GM10248 (cell line): ENCODE measurements at places on chromosomes 1 and 21.
A peak's percentile ranks its signal among the peaks of the same experiment; 100 is the strongest.

DNA sequence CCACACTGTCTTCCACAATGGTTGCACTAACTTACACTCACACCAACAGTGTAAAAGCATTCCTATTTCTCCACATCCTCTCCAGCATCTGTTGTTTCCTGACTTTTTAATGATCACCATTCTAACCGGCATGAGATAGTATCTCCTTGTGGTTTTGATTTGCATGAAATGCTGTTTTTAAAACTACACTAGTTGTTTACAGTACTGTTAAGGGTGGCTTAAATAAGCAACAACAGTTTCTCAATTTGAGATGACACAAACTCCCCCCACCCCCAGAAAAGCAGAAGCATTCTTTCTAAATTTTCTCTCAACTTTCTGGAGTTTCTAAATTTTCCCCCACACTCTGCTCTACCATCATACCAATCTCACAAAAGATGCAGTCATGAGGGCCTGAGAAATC, 7.1 kb upstream of the SLAMF7 start:
- no peak for DNase-seq

DNA sequence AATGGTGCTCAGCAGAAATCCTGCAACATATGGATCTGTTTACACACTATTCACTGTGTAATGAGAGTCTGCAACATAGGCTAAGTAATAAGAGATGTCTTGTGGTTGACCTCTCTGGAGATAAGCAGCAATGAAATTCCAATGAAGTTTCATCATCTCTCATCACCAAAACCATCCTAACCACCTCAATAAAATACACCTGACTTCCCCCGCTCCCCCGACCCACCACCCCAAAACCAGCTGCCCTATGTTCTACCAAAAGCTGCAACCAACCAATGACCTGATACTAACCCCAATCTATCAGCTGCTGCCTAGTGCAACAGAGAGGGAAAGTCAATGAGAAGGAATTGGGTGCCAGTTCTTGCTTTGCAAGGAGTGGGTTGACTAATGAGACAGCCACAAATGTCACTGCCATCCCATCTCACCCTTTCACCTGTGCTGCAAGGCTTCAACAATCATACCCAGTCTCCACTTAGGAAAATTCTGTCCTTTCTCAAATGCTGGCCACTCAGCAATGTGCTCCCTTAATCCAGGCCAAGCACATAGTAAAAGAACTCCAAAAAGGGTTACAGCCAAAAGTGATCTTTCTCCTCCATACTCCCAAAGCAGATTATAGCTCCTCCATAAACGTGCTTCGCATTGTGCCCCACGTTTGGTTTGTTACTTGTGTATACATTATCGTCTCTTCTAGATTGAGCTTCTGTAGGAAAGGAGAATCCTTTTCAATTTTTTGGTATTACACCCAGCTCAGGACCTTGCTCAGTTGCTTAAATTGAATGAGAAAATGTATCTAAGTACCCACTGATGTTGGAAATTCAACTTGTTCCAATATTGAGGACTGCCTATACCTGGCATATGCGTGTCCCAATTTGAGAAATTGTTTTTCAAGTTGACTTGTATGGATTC, 29.0 kb downstream of the MRPL39 start:
- DNase-seq, result no peak

DNA sequence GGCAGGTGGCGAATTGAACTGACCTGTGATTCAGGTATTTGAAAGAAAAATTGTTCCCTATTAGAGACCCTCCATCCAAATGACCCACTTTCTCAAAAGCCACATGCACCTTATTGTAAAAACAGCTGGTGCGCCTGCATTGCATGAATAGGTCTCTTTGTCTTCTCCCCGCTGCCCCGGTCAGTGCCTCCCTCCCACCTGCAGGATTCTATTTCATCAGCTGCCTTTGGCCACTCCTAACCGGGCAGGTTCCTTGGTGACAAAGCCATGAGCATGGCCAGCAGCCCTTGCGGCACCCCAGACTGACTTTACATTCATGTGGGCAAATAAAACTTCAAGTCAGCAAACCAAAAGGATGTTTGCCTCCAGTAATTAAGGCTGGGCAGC, 6.4 kb downstream of the TMPRSS3 start:
- no peak for DNase-seq

DNA sequence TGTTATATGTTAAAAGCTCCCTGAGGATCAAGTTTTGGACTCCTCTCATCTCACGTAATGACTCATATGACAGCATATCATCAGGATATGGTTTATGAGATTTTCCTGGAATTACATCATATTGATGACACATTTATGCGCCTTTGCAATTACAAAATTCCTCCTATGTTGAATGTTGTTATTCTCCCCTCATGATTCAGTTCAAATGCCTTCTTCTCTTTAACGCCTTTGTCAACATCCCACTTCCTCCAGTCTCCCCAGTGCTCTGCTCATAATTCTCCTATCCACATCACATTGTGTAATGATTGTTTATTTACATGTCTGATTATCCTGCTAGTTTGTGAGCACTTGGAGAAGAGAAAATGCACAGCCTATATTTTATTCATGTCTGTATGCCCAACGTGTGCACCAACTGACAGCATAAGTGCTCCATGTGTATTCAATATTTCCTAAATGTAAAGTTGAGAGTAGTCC, 80.9 kb upstream of the BACH1 start:
- no peak for DNase-seq

DNA sequence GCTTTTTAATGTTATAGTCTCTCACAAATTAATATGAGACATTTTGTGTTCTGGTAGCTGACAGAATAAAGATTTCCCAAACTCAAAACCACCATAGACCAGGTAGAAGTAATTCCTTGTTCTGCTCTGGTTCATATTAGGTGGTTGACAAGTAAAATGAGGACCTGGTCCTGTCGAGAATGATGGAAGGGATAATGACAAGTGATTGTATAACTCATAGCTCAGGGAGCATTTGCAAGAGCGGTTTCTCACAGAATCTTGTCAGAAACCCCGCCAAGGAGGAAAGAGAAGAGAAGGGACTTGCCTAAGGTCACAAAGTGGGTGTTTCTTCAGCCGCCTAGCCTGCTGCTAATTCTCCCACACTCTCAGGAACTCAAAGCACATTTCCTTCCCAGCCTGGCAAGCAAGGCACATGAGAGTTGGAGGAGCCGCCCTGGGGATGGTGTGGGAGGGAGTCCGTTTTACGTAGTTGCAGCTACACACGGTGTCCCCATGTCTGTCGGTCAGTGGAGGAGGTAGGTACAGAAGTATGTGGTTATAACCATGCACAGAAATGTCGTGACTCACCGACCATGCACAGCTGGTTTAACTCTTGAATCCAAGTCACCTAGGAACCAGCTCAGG, 46.5 kb downstream of the SAMD13 start:
- DNase-seq, result no peak

- DNase-seq, result no peak
Measured at GRCh38 chr1:157671895-157672294, 28.7 kb downstream of the FCRL3 start.

- DNase-seq, result no peak
Measured at GRCh38 chr1:31814631-31815306, 1.1 kb downstream of the SPOCD1 start.

- DNase-seq, result peak; percentile 57
Measured at GRCh38 chr1:23184212-23184934, 15.7 kb upstream of the LUZP1 start.

DNA sequence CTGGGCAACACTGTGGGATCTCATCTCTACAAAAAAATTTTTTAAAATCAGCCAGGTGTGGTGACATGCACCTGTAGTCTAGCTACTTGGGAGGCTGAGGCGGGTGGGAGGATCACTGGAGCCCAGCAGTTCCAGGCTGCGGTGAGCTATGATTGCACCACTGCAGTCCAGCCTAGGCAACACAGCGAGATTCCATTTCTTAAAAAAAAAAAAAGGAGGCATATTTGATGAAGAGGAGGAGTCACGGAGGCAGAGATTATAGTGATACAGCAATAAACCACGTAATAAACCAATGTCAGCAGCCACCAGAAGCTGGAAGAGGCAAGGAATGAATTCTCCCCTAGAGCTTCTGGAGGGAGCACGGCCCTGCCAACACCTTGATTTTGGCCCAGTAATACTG, 4.0 kb downstream of the LIX1L start:
- DNase-seq, result no peak

DNA sequence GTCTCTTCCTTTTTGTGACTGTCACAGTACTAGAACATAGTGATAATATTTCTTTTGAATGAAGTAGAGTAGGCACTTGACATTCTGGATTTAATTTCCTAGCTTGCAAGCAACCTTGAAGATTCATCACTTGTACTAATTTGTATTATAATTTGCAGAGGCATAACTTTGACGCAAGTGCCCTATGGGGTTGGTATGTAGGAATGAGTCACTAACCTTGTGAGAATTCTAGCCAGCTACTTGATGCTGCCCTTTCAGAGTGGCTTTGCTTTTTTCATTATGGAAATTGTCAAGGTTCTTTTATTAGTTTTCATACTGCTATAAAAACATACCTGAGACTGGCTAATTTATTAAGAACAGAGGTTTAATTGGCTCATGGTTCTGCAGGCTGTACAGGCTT, 13.7 kb upstream of the DPH5 start:
- no peak for DNase-seq

GRCh38 chr1:62891956-62892562, 108.1 kb downstream of the ATG4C start:
- no peak for DNase-seq

DNA sequence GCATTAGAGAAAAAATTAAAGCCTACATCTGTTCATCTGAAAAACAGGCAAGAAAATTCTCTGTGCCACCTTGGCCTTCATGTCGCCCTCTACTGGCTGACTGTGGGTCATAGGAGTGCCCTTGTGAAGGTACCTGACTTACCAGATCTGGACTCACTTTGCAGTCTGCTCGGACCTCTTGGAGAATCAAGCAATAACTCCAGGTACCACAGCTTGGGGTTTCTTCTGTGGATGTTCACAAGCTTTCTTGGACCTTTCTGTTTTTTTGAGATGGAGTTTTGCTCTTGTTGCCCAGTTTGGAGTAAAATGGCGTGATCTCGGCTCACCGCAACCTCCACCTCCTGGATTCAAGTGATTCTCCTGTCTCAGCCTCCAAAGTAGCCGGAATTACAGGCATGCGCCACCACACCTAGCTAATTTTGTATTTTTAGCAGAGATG, 2.4 kb upstream of the PRAMEF18 start:
- DNase-seq, result peak; percentile 38

DNA sequence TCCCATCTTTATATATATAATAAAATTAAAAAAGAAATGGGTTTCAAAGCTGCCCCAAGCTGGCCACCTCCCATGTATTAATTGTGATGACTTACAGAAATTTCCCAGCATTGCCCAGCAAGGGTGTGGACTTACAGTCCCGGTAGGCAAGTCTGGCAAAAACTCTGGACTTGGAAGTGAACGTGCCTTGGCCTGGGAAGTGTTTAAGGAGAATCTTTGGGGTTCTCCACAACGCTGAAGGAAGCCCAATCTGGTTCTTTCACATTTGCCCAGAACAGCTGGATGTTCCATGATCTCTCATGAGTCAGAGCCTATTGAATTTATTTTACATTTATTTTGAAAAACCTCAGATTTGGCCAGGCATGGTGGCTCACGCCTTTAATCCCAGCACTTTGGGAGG, 98.4 kb upstream of the SLC45A1 start:
- DNase-seq, result no peak

- DNase-seq, result peak; percentile 37
Measured at GRCh38 chr1:161725908-161726472, 4.6 kb downstream of the FCRLB start.

DNA sequence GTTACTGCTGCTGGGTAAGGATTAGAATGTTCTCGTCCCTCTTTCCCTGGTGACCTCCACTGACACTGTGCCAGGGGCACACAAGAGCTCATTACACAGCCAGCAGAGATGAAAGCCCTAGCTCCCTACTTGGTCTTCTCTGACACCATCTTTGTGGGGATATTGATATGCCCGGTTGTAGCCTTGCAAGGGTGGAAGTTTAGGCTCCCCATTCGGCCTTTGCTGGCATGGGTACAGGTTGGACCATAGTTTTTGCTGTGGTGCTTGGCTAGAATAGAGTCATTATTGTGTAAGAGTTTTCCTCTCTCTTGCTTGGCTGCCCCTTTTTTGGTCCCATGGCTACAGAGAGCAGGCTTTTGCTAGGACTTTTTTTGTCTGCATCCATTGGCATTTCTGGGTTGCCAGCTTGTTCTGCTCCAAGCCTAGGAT, 12.3 kb downstream of the RAB4A start:
- no peak for DNase-seq

DNA sequence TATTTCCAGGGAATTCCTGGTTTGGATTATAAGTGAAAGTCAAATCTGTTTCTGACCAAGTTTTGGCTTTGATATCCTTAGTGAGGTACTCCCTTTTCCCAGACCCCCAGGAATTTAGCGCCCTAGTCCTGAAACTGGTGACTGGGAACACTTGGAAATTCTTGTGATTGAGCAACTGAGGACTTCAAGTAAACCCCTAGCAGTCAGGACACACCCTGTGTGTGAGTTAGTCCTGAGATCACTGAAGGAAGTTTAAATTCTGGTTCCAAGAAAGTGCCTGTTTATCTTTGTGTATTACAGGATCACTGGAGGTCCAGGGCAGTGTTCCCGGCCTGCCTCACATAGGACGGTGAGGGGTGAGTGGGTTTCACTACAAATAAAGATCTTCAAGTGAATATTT, 95.1 kb upstream of the F3 start:
- no peak for DNase-seq

- no peak for DNase-seq
Measured at GRCh38 chr1:242827538-242827937, 303.0 kb upstream of the PLD5 start.

- no peak for DNase-seq
Measured at GRCh38 chr1:39348278-39348677, 143.2 kb upstream of the BMP8A start.

DNA sequence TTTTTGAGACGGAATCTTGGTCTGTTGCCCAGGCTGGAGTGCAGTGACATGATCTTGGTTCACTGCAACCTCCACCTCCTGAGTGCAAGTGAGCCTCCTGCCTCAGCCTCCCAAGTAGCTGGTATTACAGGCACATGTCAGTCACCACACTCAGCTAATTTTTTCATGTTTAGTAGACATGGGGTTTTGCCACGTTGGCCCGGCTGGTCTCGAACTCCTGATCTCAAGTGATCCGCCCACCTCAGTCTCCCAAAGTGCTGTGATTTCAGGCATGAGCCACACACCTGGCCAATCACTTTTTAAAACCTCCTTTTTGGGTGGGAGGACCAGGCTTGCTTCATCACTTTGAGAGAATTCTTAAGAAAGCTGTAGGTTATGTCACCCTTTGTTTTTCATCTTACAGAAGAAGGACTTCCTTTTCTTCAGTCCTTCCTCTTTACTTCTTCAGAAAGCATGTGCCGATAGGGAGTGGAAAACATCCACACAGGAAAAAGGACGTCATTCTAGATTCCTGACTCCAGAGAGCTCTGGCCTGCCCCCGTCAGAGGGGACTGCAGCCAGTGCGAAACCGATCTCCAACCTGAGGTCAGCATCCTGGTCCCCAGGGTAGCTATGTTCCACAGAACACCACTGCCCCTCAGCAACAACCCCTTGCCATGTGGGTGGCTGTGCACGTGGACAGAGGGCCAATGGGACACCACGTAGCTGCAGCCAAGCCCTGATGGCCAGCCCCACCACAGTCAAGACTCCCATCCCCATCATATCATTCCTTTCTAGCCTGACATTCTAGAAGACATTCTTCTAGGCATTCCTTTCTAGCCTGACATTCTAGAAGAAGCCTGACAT, 21.9 kb downstream of the NCF2 start:
- DNase-seq, result no peak
